Right cardiac atrium (tissue), 5 donors: ENCODE measurements at places on chromosomes 16 and 17. TPM values are rescaled to one million over a fixed set of nuclear protein-coding genes. Genes with fewer than 3 reads are reported as not detected.

DNA sequence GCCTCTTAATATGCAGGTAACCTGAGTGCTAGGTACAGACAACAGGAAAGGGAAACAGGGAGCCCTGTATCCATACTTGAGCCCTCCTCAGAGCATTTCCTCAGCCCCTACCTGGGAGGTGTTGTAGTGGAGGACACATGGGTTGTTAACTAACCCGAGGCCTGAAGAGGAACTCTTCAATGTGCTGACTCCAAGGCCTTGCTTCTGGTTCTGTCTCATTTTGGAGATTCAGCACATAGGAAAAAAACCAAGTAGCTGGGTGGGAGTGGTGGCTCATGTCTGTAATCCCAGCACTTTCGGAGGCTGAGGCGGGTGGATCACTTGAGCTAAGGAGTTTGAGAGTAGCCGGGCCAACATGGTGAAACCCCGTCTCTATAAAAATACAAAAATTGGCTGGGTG is 24.8 kb downstream of the SNX11 start:
- no peak for DNase-seq

DNA sequence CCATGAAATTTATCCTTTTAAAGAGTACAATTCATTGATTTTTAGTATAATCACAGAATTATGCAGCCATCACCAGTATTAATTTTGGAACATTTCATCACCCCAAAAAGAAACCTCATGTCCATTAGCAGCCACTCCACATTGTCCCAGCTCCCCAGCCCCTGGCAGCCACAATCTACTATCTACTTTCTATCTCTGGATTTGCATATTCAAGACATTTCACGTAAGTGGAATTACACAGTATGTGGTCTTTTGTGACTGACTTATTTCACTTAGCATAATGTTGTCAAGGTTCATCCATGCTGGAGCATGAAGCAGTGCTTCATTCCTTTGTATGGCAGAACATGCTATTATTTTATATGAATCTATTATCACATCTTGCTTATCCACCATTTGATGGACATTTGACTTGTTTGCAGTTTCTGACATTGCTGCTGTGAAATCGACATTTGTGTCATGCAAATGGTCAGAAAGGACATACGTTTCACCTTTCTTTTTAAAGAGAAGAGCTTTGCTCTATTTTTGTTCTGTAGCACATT is 10.7 kb downstream of the METTL9 start:
- DNase-seq = no peak

Gene KRT12
- total RNA-seq = not detected

Gene PTGES3L
- 35.8 TPM for total RNA-seq

Gene NOD2
- total RNA-seq = 1.4 TPM

DNA sequence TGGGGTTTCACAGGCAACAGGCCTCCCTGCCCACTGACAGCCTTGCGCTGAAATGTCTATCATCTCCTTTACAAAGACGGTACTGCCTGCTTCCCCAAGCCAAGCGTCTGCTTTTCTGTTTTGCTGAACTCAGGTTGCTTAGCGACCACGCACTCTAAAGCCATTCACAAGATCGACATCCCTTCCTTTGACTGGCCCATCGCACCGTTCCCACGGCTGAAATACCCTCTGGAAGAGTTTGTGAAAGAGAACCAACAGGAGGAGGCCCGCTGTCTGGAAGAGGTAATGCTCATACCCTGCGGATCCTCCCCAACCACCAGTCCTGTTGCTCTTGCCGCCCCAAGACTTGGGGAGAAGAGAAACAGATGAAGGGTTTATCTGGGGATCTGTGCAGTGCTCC is 28.7 kb downstream of the TMEM186 start:
- no peak for DNase-seq

DNA sequence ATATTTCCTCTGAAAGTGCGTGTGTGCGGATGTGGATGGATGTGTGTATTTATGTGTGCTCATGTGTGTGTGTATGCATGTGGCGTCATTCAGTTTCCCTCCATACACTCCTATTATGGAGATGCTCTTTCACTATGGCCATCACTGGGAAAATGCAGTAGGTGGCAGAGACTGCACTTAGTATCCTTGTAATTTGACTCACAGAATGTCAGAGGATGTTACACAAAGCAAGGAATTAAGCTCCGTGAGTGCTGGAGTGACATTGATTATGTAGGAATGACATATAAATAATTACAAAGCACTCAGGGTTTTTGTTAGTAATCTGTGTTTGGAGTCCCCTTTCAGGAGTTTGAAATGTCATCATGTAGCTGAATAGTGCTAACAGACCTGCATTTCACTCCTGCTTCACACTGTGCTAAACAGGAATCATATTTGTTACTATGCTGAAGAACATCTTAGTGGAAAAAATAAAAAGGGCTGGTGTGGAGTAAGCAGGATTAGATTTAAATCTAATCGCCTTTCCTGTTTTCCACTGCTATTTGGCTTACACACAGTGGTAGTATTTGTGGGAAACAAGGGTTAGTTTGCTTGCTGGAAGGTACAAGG is 59.6 kb downstream of the HS3ST4 start:
- no peak for DNase-seq

- DNase-seq = no peak
Measured at GRCh38 chr17:71338396-71338795, 782.4 kb upstream of the SOX9 start.

DNA sequence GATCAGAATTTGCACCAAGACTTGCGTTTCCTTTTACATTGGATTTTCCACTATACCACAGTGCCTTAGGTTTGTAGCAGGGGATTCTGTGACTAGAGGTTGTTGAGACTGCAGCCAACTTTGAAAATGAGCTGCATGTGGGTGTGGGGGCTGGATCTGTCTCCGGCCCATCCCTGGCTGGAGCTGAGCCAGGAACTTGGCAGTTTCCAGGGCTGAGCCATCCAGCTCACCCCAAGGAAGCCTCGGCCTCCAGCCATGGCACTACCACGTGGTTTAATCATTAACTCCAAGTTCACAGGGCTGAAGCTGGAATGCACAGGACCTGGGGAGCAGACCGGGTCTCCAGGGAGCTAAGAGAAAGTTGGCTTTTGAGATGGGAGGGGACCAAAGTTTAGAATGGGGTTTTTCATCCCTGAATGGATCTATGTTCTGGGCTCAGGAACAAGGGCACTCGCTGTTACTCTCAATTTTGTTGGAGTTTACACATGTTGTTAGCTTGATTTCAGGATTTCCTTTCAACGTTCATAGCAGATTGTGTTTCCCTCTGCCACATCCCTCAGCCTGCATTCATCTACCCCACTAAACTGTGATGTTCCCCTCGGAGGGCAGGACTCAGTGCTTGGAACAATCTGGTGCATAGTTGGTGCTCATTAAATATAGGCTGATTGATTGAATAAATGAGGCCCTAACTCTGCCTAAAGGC is 42.3 kb upstream of the HNF1B start:
- DNase-seq = no peak

Gene PCTP
- total RNA-seq = 17.6 TPM

Gene HOXB5
- not detected for total RNA-seq

Gene FAM83G
- total RNA-seq = 40.2 TPM

Gene TBC1D3I
- total RNA-seq = 0.31 TPM

GRCh38 chr17:17445296-17445924 is 31.4 kb upstream of the MED9 start:
- no peak for DNase-seq

- peak; percentile 38 for DNase-seq
Measured at GRCh38 chr17:40364121-40364861, at the start of gene GJD3. TSS of gene GJD3 (minus strand) at chr17:40364737. CDS start at chr17:40363815, 922 bp downstream.

DNA sequence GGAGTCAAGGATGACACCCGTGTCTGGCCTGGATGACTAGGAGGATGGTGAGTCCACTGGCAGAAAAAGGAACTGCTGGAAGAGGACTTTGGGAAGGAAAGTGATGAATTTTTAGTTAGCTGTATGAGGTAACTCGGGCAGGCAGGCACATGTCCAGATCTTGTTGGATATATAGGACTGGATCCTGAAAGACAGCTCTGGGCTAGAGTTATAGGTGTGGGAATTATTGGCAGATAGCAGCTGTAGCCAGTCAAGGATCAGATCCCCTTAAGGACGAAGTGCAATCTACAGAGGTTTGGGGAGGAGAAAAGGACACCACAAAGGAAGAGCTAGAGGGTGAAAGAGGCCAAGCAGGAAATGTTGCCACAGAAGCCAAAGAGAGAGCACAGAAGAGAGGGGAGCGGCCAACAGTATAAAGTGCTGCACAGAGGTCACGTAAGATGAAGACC is 10.1 kb downstream of the CYB5D1 start:
- DNase-seq = no peak

DNA sequence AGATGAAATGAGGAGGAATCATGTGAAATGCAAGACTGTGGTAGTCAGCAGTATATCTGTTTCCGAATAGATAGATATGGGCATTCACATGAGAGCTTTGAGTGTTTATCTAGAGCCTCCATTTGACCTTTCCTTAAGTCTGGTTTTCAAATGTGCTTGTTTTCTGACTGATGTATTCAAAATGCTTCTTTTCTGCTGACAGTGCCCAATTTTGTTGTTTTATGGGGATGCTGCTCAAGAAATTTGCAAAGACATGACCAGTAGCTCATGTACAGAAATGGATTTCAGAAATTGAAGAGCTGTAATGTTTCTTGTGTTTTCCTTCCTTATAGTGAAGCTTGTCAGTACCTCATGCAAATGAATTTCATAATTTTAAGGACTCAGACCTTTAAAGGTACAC is 903.4 kb upstream of the CDH8 start:
- no peak for DNase-seq

Gene ZNF319
- 8.0 TPM for total RNA-seq

- no peak for DNase-seq
Measured at GRCh38 chr16:1197237-1197866, 27.7 kb downstream of the TPSG1 start.

Gene MYH8
- not detected for total RNA-seq

Gene SGF29
- 13.8 TPM for total RNA-seq

DNA sequence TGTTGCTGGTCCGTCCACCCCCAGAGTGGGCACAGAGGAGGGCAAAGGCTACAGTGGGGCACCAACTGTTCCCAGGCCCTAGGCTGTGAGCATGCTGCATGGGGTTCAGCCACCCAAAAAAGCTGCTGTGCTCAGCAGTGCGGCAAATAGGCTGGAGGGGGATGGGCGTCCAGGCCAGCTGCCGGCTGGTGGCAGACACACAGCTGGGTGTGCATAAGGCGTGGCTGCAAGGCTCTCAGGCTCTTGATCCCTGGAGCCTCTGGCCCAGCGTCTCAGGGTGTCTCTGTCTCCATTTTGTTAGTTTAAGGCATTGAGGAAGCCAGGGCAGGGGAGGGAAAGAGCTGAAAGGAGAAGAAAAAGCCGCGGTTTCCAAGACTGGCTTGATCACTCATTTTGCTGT is 8.8 kb downstream of the RPL19 start:
- no peak for DNase-seq
